ENCODE measurements at places on chromosomes 4 and X.
A peak's percentile ranks its signal among the peaks of the same experiment; 100 is the strongest.

- peak; percentile 62 for DNase-seq
Observed at GRCh38 chr4:8468746-8469535, 28.4 kb downstream of the TRMT44 start.

- no peak for DNase-seq
Observed at GRCh38 chr4:22850055-22850454, 157.3 kb downstream of the GBA3 start.

- no peak for DNase-seq
Observed at GRCh38 chrX:153781428-153782047, 697 bp downstream of the SRPK3 start.

DNA sequence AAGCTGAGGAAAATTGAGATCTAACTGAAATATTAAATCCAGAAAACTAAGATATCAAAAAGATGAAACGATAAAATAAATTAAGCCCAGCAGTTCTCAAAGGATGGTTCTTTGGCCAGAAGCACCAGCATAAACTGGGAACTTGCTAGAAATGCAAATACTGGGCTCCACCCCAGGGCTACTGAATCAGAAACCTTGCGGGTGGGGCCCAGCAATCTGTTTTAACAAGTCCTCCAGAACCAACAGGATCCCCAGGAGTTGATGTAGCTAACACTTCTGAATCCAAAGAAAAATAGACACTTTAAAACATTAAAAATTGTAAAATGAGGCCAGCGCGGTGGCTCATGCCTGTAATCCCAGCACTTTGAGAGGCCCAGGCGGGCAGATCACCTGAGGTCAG is 14.1 kb upstream of the TMEM154 start:
- no peak for DNase-seq

DNA sequence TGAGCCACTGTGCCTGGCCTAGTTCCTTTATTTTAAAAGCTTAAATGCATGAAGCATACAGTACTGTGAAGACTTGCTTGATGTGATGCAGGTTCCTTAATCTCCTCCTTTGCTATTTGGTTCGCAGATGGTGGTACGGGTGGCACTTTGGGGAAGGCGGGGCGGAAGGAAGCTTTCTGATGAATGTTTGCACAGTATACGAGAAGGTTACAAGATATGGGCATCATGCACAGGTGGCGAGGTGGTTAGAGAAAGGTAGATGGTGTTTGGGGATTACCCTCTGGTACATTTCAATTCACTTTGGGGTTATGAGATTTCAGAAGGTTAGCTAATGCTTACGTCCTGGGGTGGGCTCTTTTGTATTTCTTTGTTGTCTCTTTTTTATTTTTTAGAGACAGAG is 17.2 kb downstream of the RHOH start:
- no peak for DNase-seq
